SHP77 (cell line): ENCODE measurements at places on chromosomes 1 and 21.

DNA sequence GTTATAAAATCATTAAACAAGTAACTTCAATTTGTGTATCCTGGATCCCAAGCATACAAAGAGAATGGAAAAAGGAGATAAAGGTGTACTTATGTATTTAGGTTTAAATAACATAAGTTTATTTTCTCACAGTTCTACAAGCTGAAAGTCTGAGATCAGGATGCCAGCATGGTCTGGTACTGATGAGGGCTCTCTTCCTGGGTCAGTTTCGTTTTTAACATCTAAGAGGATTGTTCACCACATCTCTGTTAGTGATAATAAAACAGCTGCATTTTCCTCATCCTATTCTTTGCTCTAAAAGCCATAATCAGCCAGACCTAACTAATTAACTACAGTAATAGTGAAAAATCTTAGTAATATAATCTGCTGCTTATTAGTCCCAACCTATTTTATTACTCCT, 5.2 kb downstream of the EGLN1 start:
- DNase-seq, result no peak

GRCh38 chr21:16159213-16159970, 429.6 kb downstream of the USP25 start:
- no peak for DNase-seq

- DNase-seq, result no peak
Observed at GRCh38 chr1:54885807-54886723, 930 bp downstream of the DHCR24 start.

- DNase-seq, result no peak
Observed at GRCh38 chr1:224331326-224331725, 1.4 kb upstream of the NVL start.

DNA sequence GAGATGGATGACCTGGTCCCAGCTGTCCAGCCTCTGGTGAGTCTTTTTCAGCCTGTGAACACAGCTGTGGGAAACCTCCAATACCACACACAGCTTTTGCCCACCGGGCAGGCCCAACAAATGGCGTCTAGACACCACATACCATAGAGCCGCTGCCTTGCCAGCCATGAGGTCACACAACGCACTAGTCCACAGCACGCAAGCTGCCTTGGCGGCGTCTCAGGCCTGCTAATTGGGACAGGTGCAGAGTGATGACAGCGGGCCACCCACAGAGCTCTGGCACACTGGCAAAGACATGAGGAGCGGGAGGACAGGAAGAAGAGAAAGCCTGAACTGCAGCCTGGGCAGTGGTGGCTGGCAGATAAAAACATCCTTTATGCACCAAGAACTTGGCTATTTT, 125.5 kb downstream of the ADAMTS1 start:
- peak; percentile 54 for DNase-seq

- DNase-seq, result no peak
Observed at GRCh38 chr21:15121655-15122120, 56.9 kb upstream of the NRIP1 start.
